ENCODE measurements at places on chromosomes 13 and 19.
A peak's percentile ranks its signal among the peaks of the same experiment; 100 is the strongest.

GRCh38 chr13:79451500-79451962 lies 29.4 kb upstream of the NDFIP2 start:
- DNase-seq = peak; percentile 72

- no peak for DNase-seq
These were observed 7.7 kb downstream of the RFX1 start for GRCh38 chr19:13998426-13998825.

- DNase-seq = no peak
These were observed 324.3 kb downstream of the ZNF536 start for GRCh38 chr19:30696514-30696913.

- DNase-seq = no peak
These were observed 13.6 kb upstream of the DACT3 start for GRCh38 chr19:46674416-46675178.

- DNase-seq = no peak
These were observed 6.2 kb downstream of the MRPS31 start for GRCh38 chr13:40764587-40765403.

GRCh38 chr13:97027162-97027554 lies 32.9 kb upstream of the OXGR1 start:
- DNase-seq = no peak

- no peak for DNase-seq
These were observed 2714.5 kb upstream of the PCDH20 start for GRCh38 chr13:64130171-64130570.

DNA sequence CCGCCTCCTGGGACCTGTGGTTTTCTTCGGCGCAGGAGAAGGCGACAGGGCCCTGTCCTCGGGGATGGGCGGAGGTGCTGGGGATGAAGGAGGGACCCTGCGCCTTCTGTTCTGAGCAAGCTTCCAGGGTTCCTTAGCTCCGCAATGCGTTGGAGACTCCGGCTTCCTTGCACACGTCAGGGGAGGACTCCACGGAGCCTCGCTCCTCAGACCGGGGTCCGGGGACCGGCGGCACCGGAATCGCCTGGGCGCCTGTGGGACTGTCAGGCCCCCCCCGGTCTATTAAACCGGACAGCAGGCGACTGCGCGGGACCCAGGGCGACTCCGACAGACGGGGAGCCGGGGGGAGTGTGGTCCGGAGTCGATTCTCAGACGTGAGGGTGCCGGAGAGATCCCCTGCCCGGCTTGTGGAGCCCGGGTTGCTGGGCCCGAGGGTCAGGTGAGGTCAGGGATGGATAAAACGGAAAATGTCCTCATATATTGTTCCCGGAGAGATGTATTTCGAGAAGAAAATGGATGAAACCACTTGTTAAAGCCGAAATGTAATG lies 227.4 kb downstream of the TEX29 start:
- DNase-seq = no peak

DNA sequence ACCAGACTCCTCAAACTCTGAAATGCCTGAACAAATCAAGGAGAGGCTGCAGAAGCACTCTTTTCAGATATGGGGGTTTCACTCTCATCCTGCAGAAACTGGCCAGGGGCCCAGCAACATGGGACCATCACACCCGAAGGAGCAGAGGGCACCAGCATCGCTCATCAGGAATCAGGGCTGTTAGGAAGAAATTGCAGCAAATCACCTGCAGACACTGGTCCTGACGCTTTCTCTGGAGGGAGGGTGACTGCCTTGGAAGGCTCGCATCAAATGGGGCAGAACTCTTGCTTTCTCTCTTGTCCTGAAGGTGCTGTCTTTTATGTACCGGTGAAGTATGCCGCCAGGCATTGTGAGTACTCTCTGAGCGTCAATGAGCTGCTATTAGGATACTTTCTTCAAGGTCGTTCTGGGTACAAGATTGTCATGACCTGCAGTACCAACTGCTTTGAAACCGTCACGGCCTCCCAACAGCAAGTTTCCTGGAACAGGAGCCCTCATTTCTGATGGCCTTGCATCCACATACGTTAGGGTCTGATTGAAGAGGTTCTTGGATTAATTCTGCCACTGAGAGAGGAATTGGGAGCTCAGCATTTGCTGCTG lies 155.7 kb upstream of the SOX1 start:
- no peak for DNase-seq

- DNase-seq = no peak
These were observed 953 bp downstream of the KCNN4 start for GRCh38 chr19:43779820-43780219.

DNA sequence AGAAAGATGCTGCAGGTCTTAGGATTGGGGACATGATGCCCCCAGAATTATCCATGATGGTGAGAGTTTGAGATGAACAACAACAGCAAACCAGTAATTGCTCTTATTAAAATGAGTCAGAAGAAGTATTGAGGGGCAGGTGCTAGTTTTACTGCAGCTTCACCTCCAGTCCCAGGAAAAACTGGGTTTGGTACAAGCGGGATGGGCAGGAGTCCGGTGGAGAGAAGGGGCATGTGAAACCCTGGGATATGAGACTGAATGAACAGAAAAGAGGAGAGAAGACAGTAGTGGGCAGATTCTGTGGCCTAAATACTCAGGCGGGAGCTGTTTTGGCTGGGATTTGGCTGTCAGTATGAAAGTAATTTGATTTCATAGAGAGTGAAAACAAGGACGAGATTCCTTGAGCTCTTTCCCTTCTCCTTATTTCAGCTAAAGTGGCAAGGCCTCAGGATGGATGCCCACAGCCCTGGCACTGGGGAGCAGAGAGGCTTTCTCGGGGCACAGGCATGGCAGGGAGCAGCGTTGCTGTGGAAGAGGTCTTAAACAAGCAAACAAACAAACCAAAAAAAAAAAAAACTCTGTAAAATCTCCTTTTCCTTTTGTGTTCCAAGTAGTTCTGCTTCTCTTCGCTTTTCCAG lies 30.7 kb downstream of the NFIX start:
- DNase-seq = no peak

DNA sequence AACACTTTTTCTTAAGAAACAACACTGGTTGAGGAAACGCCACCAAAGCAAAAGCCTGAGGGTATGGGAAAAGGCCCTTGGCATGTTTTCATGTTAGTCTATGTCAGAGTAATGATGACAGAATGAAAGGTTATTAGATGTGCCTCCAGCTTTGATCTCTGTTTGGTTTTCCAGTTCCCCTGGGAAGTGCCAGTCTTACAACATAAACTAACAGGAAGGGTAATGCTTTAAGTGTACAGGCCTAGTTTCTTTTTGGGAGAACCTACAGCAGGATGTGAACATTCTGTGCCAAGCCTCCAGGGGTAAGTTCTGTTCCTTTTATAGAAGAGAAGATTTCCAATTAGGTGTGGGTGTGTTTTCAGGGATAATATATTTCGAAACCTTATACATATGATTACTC lies 121.7 kb downstream of the FNDC3A start:
- no peak for DNase-seq

GRCh38 chr19:43468354-43469159 lies 3.1 kb upstream of the LYPD3 start:
- DNase-seq = no peak

GRCh38 chr13:22505489-22505888 lies 675.3 kb upstream of the SGCG start:
- DNase-seq = no peak

GRCh38 chr13:90293793-90294361 lies 1053.6 kb upstream of the MIR17HG start:
- no peak for DNase-seq

DNA sequence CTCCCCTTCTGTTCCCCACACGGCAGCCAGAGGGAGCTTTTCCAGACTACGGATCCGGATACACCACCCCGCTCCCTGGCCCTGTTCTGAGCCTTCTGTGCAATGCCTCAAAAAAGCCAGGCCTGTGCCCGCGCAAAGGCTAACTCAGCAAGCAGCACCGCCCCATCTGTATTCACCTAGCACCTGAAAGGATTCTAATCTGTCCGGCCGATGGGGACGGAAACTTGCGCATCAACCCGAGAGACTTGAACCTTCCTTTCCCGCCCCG lies 589 bp downstream of the ZBTB45 start:
- DNase-seq = no peak

DNA sequence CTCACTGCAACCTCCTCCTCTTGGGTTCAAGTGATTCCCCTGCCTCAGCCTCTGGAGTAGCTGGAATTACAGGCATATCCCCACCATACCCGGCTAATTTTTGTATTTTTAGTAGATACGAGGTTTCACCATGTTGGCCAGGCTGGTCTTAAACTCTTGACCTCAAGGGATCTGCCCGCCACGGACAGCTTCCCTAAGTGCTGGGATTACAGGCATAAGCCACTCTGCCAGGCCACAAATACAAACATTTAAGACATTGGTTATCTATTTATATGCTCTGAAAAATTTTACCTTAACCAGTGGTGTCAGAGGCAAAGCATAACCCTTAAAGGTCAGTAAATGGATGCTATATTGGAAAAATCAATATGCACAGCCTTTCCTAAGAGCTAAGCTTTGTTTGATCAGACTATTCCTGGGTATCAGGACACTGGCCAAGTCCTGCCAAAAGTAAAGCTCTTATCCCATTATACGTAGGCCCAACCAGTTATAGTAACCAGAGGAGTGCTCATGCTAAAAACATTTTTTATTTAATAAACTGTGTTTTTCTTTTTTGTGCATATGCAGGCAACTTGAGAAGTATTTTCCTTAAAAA lies 56.4 kb upstream of the STARD13 start:
- no peak for DNase-seq

DNA sequence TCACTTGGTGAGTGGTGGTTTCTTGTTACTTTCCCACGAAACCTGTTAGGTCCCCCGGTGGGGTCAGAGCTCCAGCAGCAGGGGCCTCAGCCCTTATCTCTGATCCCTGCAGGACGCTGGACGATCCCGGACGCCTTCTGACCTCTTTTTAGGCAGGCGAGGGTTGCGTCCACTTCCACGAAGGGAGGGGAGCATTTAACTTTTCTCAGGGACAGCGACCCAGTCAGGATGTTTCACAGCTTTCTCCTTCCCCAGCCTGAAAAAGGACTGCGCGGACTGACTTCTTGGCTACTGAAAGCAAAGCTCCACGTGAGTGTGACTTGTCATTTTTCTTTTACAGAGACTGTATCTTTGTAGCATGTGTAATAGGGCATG lies 692 bp downstream of the ZNF234 start:
- DNase-seq = no peak

- no peak for DNase-seq
These were observed 19.0 kb downstream of the CCDC8 start for GRCh38 chr19:46394402-46394797.

GRCh38 chr13:47481536-47481935 lies 519.5 kb downstream of the SUCLA2 start:
- DNase-seq = no peak

- no peak for DNase-seq
These were observed 146.8 kb downstream of the KCNRG start for GRCh38 chr13:50162001-50162400.

DNA sequence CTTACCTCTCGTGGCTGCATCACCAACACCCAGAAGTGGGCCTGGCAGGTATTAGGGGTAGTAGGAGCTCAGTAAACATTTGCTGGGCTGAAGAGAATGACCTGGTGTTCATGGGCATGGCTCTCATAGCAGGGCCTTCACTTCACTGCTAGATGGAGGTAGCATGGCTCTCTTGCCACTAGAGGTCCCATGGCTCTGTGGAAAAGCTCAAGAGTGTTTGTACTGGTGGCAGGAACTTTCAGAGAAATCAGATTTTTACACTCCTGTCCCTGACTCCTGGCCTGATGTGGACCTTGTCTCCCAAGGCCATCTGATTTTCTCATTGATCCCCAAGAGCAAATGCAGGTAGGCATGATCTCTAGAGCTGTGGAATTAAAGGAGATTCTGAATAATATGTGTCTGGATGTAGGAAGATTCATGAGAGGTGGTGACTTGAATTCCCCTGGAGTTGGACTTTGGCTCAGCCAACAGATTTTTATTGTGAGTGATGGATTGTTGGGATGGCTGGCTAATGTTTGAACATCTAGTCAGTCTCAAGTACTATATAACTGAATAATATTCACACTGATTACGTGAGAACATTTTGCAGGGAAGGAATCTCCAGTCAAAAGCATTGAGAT lies 5.7 kb downstream of the ZNF574 start:
- peak; percentile 40 for DNase-seq

GRCh38 chr19:38122402-38123093 lies 101.5 kb downstream of the DPF1 start:
- DNase-seq = no peak

DNA sequence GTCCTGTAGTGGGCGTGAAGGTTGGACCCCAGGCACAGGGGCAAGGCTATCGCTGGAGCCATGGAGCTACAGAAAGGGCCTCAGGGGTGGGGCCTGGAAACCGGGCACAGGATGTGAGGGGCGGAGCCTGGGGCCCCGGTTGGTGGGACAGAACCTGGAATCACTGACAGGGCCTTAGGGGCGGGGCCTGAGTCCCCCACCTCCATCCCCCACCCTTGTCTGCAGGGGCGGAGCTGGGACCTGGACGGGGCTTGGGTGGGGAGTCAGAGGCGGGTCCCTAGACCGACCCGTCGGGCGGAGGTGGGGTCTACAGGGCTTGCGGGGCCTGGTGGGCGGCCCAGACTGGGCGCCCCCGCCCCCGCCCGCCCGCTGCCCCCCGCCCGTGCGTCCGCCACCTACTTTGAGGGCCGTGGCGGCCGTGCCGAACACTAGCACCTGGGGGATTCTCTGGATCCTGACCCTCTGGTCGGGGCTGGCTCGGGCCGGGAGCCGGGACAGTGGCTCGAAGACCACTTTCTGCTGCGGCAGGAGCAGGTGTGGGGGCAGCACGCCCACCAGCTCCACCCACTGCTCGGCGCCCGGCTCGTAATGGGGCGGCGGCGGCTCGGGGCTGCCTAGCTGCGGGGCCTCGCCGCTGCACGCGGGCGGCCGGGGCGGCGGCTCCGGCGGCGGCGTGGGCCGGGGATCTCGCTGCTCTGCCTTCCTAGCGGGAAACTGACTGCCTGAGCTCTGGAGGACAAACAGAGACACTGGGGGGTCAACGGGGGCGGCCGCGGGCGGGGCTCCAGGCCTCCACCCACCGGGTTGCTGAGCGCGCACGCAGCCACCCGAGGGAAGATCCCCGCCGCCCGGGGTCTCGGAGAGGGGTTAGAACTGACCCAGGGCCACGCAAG lies 26.3 kb downstream of the DCAF15 start:
- no peak for DNase-seq

- DNase-seq = no peak
These were observed 70.4 kb downstream of the LATS2 start for GRCh38 chr13:20990910-20991525.

- no peak for DNase-seq
These were observed 17.4 kb downstream of the NALCN start for GRCh38 chr13:101398920-101399319.

DNA sequence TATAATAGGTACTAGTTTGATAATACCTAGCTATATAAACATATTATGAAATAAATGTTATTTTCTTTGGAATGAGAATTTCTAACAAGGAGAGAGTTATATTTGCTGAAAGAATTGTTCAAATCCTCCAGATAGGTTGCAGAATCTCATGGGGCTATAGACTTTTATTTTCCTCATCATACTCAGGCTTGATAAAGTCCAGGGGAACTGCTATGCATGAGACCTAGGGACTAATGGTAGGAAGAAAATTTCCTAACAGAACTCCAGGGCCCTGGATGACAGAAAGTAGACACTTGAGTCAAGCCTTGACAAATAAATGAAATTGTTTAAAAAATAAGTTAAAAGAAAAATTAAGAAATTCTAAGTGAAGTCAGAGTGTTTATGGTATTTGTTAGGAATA lies 138.5 kb upstream of the DACH1 start:
- DNase-seq = no peak

Data from T-helper 2 cell (primary cell).